ENCODE measurements at places on chromosomes 2 and 18.

GRCh38 chr18:45166836-45167551 is 448.3 kb upstream of the SLC14A2 start:
- no peak for DNase-seq

GRCh38 chr2:138243372-138243771 is 258.2 kb upstream of the SPOPL start:
- DNase-seq: no peak

DNA sequence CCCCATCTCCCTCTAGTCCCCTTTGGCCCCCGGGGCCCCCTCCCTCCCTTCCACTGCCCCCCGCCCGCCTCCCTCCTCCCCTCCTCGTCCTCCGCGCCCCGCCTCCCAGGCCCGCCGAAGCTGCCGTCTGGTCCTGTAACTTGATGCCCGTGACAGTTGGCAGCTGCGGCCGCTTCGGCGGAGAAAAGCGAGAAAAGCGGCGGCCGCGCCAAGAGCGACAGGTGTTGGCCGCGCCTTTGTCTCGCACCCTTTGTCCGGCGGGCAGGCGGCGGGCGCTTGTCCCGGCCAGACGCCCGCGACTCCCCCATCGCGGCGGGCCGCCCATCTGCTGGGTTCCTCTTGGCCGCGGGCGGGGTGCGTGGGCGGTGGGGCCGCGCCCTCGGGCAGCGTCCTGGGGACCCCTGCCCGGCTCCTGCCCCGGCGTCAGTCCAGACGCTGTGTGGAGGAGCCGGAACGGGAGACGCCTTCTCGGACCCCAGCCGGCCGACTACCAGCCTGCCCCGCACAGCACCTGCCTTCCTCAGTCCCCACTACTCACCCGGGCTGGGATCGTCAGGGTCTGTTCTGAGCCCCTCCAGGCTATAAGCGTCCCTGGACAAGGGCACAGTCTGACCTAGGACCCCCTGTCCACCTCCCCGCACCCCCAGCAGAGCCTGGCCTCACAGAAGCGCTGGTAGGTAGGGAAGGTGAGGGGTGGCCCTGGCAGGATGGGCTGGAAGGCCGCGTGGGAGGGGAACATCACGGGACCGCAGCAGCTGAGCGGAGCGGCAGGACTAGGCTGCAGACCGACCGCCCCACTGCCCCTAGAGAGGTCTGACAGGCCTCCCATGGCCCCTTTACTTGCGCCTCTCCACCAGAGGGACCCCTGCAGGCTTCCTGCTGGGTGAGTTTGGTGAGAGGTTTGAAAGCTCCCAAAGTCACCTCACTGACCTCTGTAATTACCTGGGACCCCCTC is 1.2 kb upstream of the HES6 start:
- DNase-seq: no peak

GRCh38 chr2:226066391-226066790 is 666.9 kb downstream of the NYAP2 start:
- DNase-seq: no peak

- no peak for DNase-seq
These were observed 22.6 kb upstream of the BCL2 start for GRCh38 chr18:63342206-63342605.

DNA sequence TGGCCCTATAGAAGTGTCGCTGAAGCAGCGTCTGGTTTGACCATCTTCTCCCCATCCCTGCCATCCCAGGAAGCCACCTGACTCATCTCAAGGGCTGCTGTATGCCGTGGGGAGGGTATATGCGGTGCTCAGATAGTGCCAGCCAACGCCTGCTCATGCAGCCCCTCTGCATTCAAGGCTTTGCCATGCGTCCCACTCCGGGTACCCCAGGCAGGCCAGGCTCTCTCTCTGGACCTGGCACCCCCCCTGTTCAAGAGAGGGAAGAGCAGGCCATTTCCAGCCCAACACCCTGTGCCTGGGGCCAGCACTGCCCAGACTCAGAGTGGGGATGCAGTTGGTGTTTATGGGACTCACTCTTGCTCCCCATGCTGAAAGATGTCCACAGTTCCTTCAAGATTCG is 130.0 kb downstream of the GLI2 start:
- DNase-seq: no peak

- DNase-seq: no peak
These were observed 136.4 kb downstream of the SOCS6 start for GRCh38 chr18:70425236-70425635.

DNA sequence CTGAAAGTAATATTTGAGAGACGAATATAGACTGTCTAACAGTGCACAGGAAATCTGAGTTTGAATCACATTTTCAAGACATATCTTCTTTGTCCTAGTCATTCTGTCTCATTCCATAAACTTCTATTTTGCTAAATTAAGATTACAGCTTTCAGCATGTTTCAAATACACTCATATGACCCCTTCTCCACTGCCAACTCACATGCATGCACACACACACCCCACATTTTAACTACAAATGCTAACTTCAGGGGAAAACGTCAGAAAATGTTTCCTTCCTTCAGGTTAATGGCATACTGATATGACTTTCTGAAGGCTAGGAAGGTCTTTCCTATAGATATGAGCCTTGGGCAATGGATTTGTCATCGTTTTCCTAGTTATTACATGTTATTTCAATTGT is 373.7 kb downstream of the RBM43 start:
- no peak for DNase-seq

DNA sequence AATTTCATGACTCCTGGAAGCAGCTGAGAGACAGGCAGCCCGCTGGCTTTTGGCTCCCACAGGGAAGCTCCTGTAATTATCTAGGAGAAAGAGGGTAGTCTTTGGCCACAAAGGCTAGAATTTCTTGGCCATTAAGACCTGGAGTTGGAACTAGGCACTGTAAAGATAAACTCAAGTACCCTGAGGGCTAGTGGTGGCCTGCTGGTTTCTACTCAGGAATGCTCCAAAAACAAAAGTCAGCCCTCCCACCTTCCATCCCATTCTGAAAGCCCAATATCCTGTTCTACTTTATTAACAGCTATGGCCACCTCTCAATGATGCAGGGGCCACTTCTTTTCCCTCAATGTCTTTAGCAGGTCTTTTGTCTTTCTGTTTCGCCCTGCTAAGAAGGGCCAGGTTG is 34.0 kb upstream of the CYP26B1 start:
- DNase-seq: no peak
